ENCODE measurements at places on chromosomes 5 and 9.

- DNase-seq: no peak
These were observed 121.8 kb downstream of the GCNT1 start for GRCh38 chr9:76580820-76581219.

DNA sequence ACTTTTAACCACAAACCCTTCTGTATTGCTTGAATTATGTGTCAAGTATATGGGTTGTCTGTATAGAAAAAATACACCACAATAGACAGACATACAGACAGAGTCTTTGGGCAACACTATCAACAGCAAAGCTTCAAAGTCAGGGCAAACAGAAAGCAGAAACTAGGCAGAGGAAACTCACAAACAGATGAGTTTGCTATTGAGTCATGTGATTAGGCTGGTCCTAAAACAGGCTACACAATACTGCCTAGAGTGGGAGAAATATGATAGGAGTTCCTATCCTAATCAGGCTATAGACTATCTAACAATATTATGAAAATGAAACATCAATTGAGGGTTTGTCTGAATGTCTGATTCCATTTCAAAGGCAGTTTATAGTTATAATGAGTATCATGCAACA lies 156.4 kb downstream of the EDIL3 start:
- DNase-seq: no peak

DNA sequence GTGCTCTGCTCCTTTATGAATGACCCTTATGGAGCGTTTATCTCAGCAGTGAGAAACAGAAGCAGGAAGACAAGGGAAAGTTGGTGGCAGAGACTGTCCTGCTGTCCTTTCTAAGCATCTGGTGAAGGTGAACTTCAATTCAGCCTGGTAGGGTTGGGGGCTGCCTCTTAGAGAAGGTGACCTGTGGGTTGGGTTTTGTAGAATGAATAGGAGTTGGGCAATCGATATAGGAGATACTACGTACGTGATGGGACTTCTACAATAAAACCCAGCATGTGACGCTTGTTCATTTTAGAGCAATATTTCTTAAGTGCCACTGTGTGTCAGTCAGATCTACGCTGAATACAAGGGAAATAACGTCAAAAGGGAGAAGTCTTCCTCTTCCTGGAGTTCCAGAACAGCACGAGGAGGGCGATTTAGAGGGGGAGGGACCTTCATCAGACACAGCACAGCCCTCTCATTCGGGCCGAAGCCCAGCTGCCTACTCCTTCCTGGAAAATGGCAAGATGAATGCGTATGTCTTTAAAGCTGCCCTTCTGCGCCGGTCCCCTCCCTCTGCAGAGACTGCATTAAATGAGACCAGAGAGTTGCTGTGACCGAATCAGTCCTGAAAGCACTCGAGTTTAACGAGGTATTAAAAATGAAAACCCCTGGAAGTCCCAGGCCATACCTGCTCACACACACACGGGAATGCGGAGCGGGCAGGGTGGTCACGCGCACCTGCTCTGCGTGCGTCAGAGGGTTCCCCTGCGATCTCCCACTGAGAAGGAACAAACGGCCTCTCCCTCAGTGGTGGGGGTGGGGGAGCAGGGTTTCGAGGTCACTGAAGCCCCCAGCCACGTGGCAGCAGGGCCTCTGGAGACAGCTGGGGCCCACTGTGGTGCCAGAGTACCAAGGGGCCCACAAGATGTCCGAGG lies 85.3 kb upstream of the SARDH start:
- no peak for DNase-seq

GRCh38 chr5:74232276-74232675 lies 408.3 kb downstream of the ENC1 start:
- DNase-seq: no peak

DNA sequence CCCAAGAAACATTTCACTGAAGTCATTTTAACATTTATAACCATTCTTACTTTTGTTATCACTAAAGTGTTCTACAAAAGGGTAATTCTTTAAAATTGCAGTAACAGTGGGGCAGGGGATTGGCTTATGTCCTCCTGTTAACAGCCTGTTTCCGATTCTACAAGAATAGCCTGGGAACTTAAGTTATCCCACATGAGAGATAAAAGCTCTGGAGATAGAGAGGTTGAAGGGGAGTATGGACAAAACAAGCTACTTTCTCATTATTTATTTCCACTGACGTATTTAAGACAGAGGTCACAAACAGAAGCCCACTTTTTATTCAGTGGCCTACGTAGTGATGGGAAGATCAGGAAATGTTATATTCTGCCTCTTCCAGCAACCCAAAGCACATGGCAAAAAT lies 98.7 kb downstream of the EPB41L4A start:
- no peak for DNase-seq

DNA sequence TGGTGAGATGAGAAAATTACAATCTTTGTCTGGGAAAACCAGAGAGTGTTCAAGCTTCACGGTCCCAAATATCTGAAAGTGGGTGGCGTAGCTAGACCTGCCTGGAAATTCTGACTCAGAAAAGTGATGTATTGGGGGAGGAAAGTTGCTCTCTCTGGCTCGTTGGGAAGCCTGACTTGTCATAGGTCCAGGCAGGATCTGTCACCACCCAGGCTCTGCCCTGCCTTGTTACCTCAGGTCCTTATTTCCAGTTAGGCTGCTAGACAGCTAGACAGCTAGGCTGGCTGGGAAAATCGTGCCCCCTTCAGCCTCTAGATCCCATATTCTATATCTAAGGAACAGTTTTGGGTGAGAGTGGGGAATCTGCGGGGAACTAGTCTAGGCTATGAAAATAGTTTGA lies 41.0 kb upstream of the HCN1 start:
- DNase-seq: no peak

GRCh38 chr5:91472631-91473030 lies 89.5 kb upstream of the ARRDC3 start:
- no peak for DNase-seq

- DNase-seq: no peak
These were observed 975 bp downstream of the RASGEF1C start for GRCh38 chr5:180208038-180208434.

GRCh38 chr5:119344231-119344630 lies 11.6 kb upstream of the TNFAIP8 start:
- DNase-seq: no peak

DNA sequence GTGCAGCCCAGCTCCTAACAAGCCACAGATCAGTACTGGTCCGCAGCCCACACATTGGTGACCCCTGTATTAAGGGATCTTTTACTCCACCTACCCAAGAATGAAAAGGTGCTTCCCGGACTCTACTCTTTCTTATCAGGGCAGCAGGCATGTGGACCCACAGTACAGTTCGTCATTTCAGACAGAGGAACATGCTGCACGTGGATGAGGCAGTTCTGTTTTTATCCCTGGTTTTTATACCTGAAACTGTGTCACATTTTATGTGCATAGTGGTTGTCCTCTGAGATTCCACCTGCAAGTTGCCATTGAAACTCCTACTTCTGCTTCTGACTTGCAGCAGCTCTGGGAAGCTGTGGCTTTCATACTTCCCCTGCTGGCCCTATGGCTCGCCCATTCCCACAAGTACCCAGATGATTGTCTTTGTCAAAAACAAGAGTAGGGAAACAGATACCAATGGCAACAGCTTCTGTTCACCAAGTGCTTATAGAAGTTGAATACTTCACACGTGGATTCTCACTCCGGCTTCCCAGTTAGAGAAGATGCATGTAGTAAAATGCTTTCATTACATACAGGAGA lies 208.0 kb downstream of the TRIO start:
- no peak for DNase-seq

GRCh38 chr5:132777209-132778069 lies at the start of gene SEPTIN8:
TSS of gene SEPTIN8 (minus strand) at chr5:132777239. CDS start at chr5:132777137, 102 bp downstream.
- no peak for DNase-seq

- DNase-seq: no peak
These were observed 15.7 kb downstream of the TPPP start for GRCh38 chr5:677131-678101.

DNA sequence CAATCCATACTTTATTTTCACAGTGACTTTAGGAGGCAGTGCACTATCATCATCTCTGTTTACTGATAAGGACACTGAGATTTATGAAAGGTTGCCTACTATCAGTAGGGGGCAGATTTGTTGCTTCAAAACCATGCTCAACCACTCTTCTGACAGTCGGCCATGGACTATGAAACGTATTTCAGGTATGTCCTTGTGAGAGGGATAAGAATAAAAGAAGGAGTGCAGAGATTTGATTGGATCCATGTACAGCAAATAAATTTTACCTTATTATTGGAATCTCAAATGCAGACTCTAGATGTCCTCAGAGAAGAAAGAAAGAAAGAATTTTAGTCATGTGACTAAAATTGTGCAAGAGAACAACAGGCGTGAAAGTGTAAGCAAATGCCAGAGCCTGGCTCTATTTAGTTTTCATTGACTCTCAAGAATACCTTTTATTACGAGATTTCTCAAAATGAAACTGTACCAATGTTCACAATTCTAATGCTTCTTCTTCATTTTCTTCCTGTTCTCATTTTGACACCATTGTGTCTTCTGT lies 296.6 kb upstream of the RASA1 start:
- no peak for DNase-seq

- DNase-seq: no peak
These were observed 644 bp downstream of the BRD3 start for GRCh38 chr9:134066913-134067851.

DNA sequence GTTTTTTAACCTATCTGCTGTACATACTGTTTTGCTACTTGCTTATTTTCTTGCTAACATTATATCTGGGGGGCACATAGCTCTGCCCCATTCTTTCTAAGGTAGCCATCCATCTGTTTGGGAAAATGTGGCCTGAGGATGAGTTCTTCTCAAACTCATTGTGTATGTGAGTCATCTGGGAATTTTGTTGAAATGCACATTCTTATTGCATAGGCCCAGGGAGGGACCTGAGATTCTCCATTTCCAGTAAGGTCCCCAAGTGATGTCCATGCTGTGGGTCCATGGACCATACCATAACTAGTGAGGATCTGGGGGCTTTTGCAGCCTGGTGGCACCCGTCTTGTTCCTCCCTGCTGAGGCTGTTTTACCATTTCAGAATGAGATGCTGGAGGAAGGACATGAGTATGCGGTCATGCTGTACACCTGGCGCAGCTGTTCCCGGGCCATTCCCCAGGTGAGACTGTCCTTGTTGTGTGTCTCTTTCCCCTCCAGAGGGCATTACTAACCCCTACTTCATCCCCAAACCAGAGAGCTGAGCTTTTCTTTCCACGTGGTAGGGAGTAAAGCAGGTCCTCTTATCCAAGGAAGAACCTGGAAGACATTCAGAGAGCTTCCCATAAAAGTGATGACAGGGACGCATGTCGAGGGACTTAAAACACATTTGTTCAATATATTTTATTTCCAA lies 28.6 kb downstream of the CYFIP2 start:
- no peak for DNase-seq

- DNase-seq: no peak
These were observed 4.8 kb downstream of the FAM78A start for GRCh38 chr9:131271506-131271931.

DNA sequence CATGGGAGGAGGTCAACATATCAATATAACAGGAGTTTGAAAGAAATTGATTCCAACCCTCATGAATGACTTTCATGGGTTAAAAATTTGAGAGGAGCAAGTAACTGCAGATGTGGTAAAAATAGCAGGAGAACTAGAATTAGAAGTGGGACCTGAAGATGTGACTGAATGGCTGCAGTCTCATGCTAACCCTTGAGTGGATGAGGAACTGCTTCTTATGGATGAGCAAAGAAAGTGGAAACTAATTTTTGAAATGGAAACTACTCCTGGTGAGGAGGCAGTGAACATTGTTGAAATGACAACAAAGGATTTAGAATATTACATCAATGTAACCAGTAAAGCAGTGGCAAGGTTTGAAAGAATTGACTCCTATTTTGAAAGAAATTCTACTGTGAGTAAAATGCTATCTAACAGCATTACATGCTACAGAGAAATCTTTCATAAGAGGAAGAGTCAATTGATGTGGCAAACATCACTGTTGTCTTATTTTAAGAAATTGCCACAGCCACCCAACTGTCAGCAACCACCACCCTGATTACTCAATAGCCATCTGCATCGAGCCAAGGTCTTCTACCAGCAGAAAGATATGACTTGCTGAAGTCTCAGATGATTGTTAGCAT lies 1683.2 kb downstream of the MAT2B start:
- no peak for DNase-seq

DNA sequence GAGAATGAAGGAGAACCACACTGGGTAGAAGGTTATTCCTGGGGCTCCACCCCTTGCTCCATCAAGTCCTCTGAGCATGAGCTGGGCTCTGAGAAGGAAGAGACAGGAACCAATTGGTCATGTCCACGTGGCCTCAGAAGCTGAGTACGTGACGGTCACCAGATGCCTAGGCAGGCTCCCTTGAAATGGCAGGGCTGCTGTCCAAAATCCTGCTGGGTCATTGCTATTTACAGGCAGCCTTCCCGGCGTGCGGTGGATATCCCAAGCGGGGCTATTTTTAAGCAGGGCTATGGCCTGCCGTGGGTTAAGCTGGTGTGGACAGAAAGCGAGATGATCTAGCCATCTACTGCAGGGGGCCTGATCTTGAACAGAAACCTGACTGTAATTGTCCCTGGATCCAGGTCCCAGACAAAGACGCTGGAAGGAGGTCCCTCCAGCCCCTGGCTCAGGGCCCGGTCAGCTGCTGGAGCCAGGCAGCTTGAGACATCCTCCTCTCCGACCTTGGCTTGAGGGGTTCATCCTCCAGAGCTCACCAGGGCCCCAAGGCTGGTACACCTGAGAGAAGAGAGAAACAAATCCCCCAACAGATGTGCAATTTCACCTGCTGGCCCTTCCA lies 550 bp upstream of the CKMT2 start:
- no peak for DNase-seq

DNA sequence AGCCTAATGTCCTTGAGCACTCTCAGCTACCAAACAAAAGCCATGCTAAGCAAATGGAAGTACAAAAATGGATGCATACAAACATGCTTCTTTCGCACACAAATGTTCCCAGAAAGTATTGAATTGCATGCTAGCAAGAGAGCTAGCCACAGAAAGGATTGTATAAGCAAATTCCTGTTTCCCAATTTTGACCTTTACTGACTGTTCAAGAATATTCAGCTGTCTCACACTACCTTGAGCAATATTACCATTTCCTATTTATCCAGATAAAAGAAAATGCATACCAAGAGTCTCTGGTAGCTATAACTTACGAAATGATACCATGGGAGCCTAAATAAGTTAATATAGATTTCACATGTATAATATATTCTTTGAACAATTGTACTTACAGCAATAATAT lies 264.6 kb downstream of the TMEM167A start:
- no peak for DNase-seq

DNA sequence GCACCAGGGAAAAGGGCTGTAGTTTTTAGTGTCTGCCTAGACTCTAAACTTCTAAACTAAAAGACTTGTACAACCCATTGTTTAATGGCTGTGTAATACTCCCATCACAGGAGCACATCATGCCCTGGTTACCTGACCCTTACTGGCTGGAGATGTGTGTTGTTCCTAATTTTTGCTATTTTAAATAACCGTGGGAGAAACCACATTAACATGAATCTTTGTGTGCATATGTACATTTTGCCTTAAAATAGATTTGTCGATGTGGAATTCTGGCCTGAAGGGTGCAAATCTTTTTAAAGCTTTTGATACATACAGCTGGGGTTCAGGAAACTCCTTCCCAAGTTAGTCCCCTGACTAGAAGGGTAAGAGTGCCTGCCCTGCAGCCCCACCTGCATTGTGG lies 39.7 kb downstream of the PHF2 start:
- DNase-seq: no peak
